Forelimb muscle (tissue), 1 donor: ENCODE measurements at places on chromosomes 12 and 14. TPM values are rescaled to one million over a fixed set of nuclear protein-coding genes. Genes with fewer than 3 reads are reported as not detected.

- no peak for DNase-seq
Measured at GRCh38 chr12:100656856-100657255, 83.4 kb downstream of the GAS2L3 start.

- DNase-seq: no peak
Measured at GRCh38 chr14:68274725-68275124, 455.1 kb downstream of the RAD51B start.

- peak; percentile 59 for DNase-seq
Measured at GRCh38 chr12:56931474-56931978, 2.7 kb downstream of the SDR9C7 start.

- no peak for DNase-seq
Measured at GRCh38 chr14:22002860-22003284, 329.3 kb upstream of the OR4E1 start.

- DNase-seq: no peak
Measured at GRCh38 chr12:10408842-10409241, 715 bp downstream of the KLRC4 start.

GRCh38 chr12:86407620-86408208 is 151.5 kb upstream of the MGAT4C start:
- no peak for DNase-seq

GRCh38 chr14:24057867-24058259 is 6.1 kb downstream of the CARMIL3 start:
- DNase-seq: no peak

DNA sequence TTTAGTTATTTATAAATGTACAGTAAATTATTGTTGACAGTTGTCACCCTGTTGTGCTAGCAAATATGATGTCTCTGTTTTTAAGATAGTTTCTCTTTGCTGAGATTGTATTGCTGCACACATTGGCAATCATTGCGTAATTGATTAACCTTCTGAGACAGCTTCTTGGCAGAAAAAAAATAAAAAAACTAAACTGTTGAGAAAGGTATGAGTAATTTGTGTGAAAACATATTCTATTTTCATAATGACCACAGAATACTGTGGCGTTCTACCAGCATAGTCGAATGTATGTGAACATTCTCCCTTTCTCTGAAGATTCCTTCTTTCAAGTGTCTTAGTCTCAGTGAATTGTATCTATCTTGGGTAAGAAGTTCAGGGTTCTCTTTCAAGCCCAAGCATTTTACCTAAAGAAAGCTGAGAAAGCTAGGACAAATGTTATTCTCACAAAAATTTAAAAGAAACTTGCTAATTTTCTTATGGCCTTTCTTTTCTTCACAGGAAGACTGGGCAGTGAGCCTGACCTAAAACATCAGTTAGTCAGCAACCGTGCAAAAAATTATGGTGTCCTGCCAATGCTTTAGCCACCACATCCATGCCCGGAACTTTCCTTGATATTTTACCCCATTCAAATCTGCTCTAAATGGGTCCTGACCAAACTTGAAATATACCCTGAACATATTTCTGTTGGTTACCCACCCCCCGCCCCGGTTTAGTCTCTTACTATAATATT is 69.0 kb upstream of the REP15 start:
- DNase-seq: no peak

- DNase-seq: no peak
Measured at GRCh38 chr12:8145754-8146441, 10.9 kb upstream of the ZNF705A start.

- DNase-seq: no peak
Measured at GRCh38 chr12:67519484-67520433, 128.8 kb upstream of the DYRK2 start.

- DNase-seq: no peak
Measured at GRCh38 chr12:19373586-19373985, 65.7 kb upstream of the AEBP2 start.

DNA sequence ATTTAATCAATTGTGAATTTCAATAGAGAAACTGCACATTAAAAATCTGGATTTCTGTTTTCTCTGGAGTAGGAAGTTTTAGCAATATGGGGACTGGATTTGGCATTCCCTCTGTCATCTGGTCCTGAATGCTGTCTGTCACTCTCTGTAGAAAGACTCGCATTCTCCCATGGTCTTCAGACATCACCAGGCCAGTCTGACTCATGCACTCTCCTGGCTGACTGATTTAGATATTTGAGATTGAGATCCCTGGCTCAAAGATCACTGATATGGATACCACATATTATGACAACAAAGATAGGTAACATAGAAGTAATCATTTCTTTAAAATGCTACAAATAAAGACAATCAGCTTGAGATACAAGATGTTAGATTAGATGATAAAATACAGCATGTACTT is 524.5 kb downstream of the GALC start:
- DNase-seq: no peak

GRCh38 chr14:79363291-79363690 is 848.0 kb downstream of the DIO2 start:
- DNase-seq: no peak

DNA sequence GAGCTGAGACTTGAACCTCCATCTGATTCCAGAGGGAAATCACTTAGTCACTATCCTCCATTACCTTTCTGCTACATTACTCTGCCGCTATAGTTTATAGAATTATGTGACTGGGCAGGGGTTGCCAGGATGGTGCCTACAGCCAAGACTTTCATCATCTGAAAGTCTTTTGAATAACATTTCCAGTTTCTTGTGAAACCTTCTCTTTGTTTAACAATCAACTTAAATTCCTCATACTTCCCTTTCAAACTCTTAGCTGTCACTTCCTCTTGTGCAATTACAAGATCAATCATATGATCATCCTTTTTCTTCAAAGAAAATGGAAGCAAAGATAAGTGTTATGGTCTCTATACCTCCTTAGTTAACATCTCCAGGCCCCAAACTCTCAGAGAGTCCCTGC is 25.4 kb upstream of the PELI2 start:
- DNase-seq: no peak

DNA sequence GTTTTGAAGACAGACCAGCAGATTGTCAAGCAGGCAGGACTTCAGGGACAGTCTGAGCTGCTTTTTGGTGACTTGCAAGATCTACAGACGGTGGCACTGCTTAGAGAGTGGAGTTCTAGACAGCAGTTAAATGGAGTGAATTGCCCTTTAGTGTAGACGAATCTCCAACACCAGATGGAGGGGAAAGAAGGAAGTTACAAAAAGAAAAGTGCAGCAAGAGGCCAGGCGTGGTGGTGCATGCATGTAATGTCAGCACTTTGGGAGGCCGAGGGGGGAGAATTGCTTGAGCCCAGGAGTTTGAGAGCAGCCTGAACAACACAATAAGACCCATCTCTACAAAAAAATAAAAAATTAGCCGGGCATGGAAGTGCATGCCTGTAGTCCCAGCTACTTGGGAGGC is 8.4 kb upstream of the HHIPL1 start:
- DNase-seq: no peak

DNA sequence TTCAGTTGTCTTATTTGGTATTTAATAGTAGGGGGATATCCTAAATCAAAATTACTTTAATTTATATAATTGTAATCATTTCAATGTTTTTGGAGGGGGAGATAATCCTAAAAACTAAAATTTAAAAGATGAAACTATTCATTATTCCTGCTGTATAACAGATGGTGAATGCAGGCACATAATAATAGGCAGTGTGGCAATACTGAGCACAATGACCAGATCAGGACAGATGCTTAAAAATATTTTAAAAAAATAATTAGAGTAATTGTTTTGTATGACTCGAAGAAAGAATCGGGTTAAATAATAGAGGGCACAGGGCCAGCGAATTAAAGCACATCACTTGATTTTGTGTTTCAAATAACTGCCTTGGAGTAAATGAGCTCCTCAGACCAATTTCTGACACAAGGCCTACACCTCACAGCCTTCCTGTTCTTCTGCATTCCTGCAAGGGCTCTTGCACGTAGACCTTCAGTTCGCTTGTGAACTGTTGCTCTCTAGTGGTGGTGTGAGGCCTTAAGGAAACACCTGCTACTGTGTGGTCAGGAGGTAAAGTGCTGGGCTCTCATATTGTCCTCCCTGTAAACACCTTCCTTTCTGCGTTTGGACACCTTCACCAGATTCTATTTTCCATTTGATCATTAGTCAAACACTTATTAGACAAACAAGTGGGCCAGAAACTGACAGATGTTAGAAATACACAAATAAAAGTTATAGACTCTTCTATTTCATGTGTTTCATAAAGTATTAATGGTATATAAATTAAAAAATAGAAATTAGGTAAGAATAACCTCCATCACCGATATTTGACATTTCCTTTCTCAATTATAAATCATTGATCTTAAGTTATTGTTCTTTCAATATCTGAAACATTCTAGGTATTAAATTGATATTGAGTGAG is 29.3 kb upstream of the KLRF1 start:
- DNase-seq: no peak

DNA sequence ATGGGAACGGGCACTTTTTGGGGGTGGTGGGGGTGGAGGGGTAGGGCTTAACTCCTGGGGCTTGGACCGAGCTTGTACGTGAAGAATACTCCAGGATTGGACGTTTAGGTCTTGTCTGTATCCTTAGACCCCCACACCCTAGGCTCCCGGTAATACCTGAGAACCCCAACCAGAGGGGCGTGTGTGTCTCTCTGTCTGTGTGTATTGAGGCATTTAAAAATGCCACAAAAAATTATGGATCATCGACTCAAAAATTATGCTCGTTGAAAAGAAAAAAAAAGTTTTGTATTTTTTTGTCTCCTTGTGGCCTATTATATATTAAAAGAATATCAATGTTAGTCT is 459 bp downstream of the PPFIBP1 start:
- DNase-seq: no peak

DNA sequence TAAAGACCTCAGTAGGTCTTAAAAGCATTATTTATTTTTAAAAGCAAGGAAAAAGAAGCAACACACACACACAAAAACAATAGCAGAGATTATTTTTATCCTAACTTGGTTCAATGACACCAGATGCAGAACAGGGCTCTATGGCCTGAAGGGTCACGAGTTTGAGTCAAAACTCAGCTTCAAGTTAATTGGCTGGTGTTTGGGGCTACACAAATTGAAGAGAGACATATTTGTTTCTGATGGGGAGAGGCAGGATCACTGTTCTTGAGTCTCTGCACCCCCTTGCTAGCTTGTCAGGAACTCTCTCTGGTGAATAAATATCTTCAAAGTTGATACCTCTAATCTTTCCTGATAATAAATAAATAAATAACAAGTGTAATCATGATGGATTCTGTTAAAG is 466.1 kb downstream of the PRKD1 start:
- DNase-seq: no peak

DNA sequence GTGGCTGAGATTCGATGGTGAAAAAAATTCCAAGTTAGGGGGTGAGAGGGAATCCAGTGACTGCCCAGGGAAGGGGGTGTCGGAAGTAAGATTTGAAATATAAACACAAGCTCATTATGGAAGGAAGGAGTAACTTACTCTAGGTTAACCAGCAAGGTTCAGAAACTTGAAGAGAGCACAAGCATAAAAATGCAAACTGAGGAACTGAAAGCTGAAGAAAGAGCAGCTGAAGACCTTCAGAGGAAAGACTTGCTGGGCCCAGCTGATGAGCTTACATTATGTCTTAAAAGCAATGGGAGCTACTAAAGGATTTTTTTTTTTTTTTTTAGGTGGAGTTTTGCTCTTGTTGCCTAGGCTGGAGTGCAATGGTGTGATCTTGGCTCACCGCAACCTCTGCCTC is 189.7 kb upstream of the GRIN2B start:
- DNase-seq: no peak

DNA sequence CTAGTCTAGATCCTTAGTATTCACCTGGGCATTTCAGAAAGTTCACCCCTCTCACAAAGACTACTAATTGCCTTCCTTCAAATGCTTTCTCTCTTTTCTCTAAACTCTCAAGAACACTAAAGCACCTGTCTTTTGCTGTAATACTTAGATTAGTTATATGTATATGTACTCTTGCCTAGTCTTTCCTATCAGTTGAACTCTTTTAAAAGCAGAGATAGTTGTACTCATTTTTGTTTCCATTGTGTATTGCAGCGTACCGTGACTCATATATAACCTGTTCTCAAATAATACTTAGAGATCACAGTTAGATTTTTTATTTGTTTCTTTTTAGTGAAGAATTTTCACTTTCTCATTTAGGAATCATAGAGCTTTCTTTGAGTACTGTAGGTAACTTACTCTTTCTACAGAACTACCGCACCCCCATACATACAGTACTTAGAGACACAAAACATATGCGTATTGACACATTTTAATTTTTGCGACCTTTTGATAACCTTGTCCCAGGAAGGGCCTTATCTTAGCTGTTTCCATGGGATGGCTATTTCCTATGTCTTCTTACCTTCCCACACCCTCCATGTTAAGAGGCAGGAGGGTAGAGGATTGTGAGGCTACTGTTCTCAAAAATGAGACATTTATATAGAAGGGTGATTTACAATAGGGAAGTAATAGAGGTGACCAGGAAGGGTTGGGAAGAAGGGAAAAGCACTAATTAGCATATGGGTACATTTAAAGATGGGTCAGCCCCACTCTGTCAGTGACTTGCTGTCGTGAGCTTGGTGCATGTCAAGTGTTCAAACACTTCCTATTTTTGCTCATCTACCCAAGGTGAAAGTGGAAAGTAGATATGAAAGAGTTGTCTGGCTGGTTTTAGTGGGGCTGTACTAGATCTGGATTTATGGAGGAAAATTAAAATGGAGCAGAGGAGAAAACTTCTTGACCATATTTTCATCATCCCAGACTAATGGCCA is 74.3 kb downstream of the PLEKHA5 start:
- no peak for DNase-seq

DNA sequence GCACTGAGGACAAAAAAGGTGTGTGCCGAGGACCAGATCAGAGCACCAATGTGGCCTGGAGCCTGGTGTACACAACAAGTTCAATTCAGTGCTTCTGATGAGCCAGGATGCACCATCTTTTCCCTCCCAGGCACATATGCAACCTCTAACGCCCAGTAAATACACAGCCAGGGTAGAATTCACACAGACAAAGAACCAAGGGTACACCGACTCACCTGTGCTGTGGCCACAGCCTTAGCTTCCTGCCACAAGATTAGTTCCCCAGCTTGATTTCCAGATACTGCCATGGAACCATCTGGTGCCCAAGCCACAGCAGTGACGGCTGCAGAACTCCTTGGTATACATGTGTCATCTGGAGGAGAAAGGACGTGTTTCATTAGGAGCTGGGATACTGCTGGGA is 29.4 kb downstream of the PARP2 start:
- DNase-seq: no peak

DNA sequence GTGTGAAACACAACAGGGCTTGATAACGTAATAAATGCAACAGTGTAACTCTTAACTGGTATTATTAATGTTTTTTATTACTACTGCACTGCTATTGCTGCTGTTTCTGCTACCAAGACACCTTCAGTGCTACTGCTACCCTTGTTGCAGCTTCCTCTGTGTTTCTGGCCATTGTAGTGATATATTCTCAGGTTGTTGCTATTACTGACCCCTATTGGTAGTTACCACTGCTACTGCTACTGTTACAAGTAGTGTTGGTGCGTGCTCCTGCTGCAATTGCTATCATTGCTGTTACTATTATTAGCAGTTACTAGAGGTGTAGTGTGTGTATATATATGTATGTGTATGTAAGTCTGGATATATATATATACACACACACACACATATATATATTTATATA is 87.2 kb upstream of the PTPRB start:
- DNase-seq: no peak

- no peak for DNase-seq
Measured at GRCh38 chr12:26318661-26319068, 123.3 kb downstream of the SSPN start.

Gene TAS2R50
- not detected for polyA plus RNA-seq

Gene SLCO1B1
- polyA plus RNA-seq: not detected

Gene TC2N
- polyA plus RNA-seq: 3.1 TPM

Gene NKX2-1
- not detected for polyA plus RNA-seq

Gene AQP2
- polyA plus RNA-seq: not detected

Gene STYK1
- 0.13 TPM for polyA plus RNA-seq

Gene RNASE3
- 0.28 TPM for polyA plus RNA-seq

Gene DLGAP5
- polyA plus RNA-seq: 8.6 TPM

Gene RD3L
- polyA plus RNA-seq: not detected

Gene INSM2
- not detected for polyA plus RNA-seq

Gene CLEC2B
- polyA plus RNA-seq: 1.9 TPM
